Calu3 (cell line): ENCODE measurements at places on chromosomes 13 and 19.
A peak's percentile ranks its signal among the peaks of the same experiment; 100 is the strongest.

GRCh38 chr19:33394723-33395560 lies 21.4 kb downstream of the CEBPG start:
- no peak for DNase-seq

DNA sequence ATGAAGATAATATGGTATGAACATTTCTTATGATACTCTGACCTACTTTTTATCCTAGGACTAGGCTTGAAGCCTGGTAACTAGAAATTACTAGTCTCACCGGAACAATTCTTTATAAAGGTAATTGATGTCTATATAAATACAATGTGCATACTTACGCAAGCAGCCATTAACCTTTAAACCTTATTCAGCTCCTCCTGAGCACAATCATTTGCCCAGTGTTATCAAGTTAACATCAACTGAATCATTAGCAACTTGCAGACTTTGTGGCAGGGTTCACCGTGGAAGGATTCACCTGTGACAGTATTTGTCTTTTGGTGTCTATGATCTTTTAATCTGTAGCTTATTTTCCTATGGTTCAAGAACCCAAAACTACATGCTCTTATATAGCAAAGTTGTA lies 508.6 kb upstream of the KLHL1 start:
- DNase-seq: no peak

DNA sequence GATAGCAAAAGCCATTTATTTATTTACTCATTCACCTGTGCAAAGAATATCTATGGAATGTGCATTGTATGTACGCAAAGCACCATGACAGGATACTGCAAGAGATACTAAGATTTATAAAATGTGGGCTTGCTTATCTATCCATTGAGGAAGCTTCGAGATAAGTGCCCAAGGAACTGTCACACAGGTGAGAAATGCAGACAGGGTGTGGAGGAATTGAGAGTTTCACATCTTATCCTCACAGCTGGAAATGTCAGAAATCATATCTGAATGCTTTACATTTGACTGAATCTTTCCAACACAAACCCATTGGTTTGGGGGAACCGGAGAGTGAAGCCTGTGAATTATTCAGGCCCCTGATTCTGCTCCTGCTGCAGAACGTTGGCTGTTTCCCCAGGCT lies 113.0 kb downstream of the SLC7A1 start:
- DNase-seq: no peak

- DNase-seq: no peak
Observed at GRCh38 chr13:101681834-101682233, 229.4 kb downstream of the ITGBL1 start.

GRCh38 chr13:98944336-98944735 lies 33.5 kb downstream of the DOCK9 start:
- no peak for DNase-seq

- peak; percentile 62 for DNase-seq
Observed at GRCh38 chr19:58181902-58182576, 822 bp upstream of the ZNF274 start.

- no peak for DNase-seq
Observed at GRCh38 chr13:72141855-72142519, 275.0 kb upstream of the DACH1 start.
